ENCODE measurements at places on chromosomes 1 and 21.

GRCh38 chr1:171910786-171911185, 69.5 kb downstream of the DNM3 start:
- no peak for DNase-seq

GRCh38 chr1:227542153-227543120, 20.9 kb upstream of the ZNF678 start:
- peak; percentile 79 for DNase-seq

DNA sequence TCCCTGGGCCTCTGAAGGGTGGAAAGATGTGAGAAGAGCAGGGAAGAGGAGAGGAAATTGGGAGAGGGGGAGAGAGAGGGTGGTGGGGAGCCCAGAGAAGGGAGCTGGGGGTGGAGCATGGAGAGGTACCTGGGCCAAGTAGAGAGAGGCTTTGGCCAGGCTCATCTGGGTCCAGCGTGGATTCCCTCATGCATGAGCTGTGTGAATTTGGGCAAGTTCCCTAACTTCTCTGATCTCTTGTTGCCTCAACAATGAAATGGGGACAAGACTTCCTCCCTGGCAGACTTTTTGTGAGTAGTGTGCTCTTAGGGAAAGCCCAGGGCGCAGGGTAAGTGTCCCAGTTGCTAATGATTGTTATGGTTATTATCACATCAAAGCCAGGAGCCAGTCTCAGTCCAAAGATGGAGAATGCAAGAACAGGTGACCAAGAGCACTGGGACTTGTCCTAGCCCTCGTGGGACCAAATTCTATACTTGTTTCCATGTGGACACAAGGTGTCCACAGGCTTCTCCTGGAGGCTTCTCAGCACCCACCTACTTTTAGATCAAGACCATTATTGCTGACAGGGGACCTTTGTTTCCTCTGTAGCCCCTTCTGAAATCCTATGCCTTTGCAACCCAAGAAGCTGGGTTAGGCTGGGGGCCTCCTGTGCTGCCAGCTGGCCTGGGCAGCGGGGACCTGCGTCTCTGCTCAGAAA, 13.9 kb downstream of the IL6R start:
- DNase-seq = no peak

GRCh38 chr1:93738075-93738622, 56.5 kb upstream of the BCAR3 start:
- no peak for DNase-seq

DNA sequence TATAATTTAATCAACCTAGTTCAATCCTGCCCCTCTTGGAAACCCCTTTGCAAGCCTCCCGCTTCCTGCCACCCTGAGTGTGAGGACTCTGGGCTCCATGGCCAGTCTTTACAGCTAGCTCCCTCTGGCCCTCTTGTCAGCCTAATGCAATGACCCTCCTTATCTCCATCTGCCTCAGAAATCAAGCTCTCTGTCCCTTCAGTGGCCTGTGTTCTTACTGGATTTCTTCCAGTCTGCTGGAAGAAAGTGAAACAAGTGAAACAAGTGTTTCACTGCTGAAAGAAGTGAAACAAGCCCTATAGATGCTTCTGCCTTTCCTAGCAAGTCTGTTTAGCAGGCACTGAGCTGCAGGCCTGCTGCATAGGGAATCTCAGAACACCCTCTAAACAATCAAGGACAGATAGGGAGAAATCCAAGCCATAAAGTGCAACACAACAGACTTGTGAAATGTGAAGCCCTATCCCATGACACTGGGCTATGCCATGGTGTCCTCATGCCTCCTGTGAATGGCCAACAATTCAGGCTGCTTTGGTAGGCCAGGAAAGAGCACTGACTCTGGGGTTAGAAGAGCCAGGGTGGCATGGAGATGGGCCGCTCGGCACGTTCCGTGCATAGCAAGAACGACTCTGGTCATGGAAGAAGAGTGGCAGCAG, 55.9 kb downstream of the FAM163A start:
- DNase-seq = no peak

DNA sequence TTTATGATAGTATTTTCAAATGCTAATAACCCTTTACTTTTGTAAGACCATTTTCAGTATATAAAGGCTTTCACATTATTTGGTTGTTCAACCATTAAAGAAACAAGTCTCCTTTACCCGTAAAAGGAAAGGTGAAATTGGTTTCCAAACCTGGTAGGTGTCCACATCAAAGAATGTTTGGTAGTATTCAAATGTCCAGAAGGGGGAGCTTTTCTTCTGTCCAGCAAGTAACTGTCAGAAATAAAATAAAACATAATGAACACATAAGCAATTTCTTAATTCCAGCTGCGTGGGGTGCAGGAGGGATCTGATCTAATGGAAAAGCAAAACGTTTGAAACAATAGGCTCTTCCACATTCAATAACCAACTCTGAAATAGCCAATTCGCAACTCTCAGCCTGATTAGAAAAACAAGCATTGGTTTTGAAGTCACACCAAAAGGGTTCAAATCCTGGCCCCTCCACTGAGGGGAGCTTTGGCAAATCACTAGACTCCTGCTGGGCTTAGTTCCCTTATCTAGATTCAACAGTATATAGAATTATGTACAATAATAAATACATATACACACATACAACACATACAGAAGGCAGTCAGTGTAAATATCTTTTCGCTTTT, 11.0 kb downstream of the YIPF1 start:
- DNase-seq = no peak

- no peak for DNase-seq
These were observed 23.4 kb upstream of the EFHD2 start for GRCh38 chr1:15386164-15386749.

DNA sequence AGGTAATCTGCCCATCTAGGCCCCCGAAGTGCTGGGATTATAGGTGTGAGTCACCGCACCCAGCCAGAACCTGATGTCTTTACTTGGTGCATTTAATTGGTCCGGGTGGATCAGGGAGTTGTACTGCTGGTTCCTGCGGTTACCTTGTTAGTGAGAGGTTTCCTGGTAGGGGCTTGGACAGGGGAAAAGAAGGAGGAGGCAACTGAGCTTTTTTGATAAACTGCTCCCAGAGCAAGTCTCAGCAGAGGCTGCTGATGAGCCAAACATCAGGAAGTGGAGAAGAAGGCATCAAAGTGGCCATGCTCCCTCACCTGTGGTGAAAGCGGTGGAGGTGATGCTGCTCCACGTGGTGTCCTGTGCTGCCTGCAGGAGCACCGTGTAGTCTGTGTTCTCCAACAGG, 161.5 kb upstream of the KIAA0040 start:
- DNase-seq = no peak

DNA sequence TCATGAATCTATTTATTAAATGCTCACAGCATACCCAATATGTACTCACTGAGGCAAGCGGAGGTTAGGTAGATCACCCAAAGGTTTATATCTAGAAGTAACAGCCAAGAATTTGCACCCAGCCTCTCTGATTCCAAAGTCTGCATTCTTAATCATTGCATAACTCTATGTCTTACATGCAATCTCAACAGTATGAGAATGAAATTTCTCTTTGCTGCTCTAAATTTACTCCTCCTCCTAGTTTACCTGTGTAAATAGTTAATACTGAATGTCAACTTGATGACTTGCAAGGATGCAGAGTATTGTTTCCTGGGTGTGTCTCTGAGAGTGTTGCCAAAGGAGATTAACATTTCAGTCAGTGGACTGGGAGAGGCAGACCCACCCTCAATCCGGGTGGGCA, 840.6 kb downstream of the BRINP3 start:
- no peak for DNase-seq

- DNase-seq = no peak
These were observed 130.0 kb upstream of the TNR start for GRCh38 chr1:175873290-175873935.

- no peak for DNase-seq
These were observed 97.5 kb upstream of the EDN2 start for GRCh38 chr1:41582004-41582325.

- DNase-seq = no peak
These were observed 67.4 kb downstream of the DMRTB1 start for GRCh38 chr1:53526451-53527101.

- no peak for DNase-seq
These were observed 21.9 kb upstream of the RGSL1 start for GRCh38 chr1:182428043-182428442.

DNA sequence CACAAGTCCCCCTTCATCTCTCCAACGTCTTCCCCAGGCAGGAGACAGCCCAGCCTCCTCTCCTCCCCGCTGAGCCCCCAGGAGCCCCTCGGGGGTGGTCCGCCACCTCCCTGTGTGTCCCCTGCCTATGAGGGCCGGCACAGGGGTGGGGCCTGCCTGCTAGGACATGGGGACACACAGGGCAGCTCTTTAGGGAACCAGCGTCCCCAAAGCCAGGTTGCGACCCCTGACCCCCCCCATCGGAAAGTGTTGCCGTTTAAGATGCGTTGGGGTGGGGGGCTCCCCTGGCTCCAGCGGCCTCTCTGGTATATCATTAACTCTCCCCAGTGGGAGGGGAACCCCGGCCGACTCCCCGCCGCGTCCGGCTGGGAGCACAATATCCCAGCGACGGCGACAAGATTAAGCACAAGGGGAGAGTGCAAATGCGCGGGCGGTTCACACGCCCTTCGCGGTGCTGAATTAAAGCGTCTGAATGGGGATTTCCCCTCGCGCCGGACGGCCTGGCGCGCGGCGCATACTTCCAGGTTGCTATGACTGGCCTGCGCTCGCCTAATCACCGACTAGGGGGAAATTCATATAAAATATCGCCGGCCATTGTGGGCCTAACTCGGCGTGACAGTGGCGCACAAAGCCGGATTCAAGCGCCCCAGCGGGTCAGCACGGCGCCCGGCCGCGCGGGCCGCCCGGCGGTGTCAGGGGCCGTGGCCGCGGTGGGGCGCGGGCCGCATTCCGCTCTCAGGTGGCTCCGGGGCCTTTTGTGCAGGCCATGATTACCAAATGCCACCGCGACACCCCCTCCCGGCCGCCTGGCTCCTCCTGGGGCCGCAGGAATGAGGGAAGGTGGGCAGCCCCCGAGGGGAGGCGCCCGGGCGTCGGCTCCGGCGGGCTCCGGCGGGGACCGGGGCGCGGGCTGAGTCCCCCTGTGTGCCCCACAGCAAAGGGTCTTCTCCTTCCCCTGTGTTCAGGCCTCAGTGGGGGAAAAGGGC, 30.9 kb downstream of the WNT3A start:
- peak; percentile 53 for DNase-seq

GRCh38 chr1:175824079-175824478, 80.7 kb upstream of the TNR start:
- DNase-seq = no peak

DNA sequence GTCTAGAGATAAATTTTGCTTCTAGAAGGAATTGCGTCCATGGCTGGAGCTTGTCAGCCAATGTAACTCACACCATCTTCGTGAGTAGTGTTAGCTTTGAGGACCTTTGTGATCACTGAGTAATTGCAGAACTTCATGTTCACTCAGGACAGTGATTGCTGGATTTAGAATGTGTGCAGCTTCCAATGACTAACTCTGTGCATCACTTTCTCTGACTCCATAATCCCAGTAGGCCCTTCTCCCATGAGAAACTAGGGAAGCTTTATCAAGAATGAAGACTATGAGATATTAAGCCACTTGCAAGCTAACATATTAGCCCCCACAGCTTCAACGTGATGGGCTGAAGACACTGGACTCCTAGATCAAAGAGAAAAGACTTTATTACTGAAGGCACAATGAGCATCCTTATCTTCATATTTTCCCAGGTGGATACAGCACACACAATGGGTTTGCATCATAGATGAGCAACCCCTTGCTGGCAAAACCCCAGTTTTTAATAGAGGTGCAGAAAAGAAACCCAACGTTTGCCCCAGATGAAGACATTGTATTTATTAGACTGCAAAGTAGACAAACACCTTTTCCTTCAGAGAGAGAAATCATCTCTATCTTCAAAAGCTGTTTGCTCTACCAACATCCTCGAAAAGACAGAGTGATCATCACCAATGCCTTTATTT, 561.0 kb downstream of the LTN1 start:
- DNase-seq = no peak

DNA sequence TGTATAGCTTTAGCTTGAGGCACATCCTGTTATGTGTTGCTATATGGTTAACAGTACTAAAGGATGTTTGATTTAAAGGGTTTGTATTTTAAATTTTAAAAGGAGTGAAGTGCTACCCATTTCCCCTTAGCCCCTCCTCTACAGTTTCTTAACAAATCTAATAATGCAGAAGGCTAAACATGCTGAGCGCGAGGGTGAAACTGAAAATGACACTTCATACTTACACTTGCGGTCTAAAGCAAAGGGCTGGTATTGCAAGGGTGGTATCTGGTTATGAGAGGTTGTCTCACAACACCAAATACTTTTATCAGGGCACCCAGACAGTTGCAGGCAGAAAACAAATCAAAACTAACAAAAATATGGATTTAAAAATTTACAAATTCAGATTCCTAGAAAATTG, 172.3 kb downstream of the SIPA1L2 start:
- no peak for DNase-seq

DNA sequence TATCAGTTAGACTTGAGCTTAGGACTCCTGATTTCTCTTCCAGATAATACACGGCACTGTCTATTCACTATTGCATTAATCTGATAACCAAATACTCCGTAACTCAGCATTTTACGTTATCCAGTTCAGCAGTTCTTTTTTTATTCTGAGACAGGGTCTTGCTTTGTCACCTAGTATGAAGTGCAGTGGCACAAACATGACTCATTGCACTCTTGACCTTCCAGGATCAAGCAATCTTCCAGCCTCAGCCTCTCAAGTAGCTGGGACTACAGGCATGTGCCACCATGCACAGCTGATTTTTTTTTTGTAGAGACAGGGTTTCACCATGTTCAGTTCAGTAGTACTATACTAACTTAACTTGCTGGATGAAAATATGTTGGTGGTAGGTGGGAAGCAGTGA, 156.4 kb downstream of the PATJ start:
- DNase-seq = no peak

DNA sequence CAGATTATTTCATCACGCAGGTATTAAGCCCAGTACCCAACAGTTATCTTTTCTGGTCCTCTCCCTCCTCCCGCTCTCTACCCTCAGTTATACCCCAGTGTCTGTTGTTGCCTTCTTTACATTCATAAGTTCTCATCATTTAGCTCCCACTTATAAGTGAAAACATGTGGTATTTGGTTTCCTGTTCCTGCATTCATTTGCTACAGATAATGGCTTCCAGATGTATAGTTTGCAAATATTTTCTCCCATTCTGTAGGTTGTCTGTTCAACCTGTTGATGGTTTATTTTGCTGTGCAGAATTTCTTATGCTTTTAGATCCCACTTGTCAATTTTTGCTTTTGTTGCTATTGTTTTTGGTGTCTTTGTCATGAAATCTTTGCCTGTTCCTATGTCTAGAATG, 21.1 kb upstream of the KCNH1 start:
- DNase-seq = no peak

GRCh38 chr1:224447251-224447650, 12.7 kb upstream of the WDR26 start:
- DNase-seq = no peak

DNA sequence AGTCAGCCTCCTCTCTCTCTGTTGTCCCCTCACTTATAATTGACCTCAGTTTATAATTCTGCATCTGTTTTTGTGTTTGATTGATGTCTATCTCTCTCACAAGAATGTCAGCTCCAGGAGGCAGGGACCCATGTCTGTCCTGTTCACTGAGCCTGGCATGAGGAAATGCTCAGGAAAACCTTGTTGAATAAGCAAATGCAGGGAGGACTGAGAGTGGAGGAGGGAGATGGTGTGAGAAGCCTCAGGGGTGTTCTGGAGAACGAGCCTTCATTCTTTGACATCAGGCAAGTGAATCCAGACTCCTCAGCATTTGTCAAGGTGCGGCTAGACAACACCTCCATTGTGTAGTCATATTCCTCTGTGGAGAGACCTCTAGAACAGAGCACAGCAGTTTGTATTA, 45.5 kb downstream of the MAN1C1 start:
- no peak for DNase-seq

GRCh38 chr1:236888903-236889302, 93.8 kb downstream of the MTR start:
- DNase-seq = no peak

- no peak for DNase-seq
These were observed 310.0 kb downstream of the LMO4 start for GRCh38 chr1:87638636-87639035.
